ENCODE measurements at places on chromosomes 13 and 19.

- DNase-seq, result no peak
Measured at GRCh38 chr13:22077205-22077683, 406.4 kb downstream of the FGF9 start.

DNA sequence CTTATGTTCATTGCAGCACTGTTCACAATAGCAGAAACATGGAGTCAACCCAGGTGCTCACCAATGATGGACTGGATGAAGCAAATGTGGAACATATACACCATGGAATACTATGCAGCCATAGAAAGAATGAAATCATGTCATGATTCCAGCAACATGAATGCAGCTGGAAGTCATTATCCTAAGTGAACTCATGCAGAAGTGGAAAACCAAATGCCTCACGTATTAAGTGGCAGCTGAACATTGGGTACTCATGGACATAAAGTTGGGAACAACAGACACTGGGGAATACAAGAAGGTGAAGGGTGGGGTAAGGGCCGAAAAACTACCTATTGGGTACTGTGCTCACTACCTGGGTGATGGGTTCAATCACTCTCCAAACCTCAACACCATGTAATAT is 915.9 kb downstream of the UQCRFS1 start:
- DNase-seq, result no peak

GRCh38 chr13:28942906-28943305 is 122.8 kb downstream of the MTUS2 start:
- no peak for DNase-seq

DNA sequence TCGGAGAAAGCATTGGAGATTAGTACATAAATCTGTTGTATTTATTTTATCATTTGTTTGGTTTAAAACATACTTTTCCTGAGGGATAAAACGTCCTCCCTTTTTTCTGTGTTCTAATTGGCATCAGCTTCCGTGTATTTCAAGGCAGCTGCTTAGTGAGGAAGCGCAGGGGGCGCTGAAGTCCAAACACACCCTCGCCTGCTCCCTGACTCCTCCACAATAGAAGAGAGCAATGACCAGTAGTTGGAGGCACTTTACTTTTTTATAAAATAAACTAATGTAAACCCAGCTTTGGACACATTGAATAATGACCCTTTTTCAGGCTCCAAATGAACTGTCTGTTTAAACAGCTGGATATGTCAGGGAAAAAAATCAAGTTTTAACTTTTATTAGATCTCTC is 79.9 kb downstream of the RNASEH2B start:
- no peak for DNase-seq

DNA sequence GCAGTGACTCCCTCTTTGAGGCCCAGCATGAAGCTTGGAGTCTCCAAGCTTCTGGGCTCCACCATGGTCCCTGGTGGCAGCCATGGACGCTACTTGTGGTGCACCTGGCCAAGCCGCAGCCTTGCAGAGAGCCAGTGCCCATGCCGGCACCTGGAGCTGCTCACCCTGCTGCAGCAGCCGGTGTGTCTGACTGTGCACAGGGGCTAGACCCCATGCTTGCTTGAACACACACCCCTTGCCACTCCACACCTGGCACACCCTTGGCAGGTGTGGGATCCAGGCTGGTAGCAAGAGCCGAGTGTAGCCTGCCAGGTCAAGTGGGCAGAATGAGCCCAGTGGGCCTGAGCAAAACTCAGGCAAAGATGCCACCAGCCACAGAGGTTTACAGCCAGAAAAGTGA is 18.6 kb upstream of the MLLT1 start:
- DNase-seq, result no peak

DNA sequence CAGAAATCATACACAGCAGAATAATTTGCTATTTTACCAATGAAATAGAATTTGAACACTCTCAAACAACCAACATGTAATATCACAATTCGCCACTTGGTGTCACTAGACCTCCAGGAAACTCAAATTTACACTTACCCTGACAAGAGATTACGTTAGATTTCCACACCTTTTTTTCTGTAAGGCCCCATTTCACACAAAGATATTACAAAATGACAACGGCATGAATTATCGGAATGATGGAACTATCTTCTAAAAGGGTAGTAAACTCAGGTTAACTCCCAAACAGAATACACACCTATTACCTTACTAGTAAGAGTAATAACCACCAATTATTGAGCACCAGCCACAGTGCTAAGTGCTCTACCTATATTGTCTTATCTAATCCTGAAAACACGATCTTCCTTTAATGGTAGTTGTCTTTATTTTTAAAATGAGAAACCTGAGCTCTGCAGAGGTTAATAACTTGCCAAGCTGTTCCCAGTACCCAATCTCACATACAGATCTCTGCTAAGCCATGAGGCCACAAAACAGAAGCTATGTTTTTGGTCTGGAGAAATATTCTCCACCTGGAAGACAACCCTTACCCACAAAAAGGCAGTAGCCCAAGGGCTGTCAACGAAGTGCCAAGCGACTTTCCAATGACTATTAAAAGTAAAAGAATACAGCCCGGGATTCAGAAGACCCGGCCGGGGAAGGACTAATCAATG is 152.4 kb downstream of the DCLK1 start:
- DNase-seq, result no peak

DNA sequence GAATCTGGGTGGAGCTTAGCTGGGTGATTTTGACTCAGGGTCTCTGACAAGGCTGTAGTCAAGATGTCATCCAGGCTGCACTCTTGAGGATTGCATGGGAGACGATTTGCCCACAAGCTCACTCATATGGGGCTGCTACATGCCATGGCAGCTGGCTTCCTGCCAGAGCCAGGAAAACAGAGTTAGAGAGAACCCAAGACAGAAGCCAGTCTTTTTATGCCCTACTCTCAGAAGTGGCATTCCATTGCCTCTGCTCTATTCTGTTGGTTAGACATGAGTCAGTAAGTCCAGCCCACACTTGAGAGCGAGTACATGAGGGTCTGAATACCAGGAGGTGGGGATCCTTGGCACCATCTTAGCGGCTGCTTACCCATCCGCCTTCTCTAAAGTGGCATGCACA is 9.5 kb downstream of the POLR1D start:
- DNase-seq, result no peak

- DNase-seq, result no peak
Measured at GRCh38 chr13:108786456-108787200, 157.2 kb downstream of the MYO16 start.

DNA sequence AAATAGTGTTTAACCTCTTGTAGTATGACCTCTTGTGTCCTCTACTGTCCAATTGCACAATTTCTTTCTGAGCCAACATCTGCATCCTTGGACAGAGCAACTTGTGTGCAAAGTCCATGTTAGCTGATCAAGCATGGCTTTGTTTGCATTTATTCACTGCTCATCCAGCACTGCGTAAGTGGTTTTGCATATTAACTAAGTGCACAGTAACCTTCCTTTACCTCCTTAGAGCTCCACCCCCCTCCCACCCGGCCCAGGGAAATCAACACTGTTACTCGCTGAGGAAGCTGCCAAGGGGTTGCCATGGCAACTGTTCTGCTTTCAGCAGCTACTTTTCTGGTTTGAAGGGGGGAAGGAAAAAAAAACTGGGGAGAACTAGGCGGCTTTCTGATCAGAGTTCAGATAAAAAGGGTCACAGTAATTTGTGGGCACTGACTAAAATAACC is 153.5 kb upstream of the KLF12 start:
- DNase-seq, result peak; percentile 67

GRCh38 chr13:45718992-45719391 is 16.9 kb downstream of the CBY2 start:
- no peak for DNase-seq

DNA sequence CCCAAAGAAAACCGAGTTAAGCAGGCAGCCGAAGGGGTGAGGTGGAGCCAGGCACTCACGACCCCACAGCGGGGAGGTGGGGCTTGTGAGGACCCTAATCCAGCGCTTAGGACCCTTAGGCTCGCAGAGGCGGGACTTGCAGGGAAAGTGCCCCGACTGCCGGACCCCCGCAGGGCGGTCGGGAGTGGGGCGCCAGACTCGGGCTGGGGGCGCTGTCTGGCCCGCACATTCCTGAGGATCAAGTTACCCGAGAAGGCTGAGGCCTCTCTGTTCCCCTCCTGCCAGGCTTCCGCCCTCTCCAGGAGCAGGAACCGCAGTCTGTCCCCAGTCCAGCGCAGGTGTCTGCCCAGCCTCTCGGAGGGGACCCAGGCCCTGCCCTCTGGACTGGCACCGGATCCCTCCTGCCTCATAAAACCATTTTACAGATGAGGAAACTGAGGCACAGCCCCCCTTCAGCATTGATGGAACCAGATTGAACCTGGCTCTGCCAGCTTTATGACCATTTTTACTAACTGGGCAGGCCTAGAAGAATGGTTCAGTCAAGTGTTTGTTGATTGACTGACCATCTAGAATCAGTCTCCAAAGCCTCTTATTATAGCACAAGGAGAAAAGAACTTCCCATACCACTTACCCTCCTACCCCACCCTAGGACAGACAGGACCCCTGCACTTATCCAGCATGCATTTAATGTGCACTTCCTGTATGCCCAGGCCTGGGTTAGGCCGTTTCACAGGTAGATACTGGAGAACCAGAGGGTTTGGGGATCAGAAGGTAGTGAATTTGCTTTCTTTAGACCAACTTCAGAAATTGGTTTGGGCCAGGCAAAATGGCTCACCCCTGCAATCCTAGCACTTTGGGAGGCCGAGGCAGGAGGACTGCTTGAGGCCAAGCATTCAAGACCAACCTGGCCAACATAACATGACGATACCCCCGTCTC is 6.7 kb upstream of the JUND start:
- DNase-seq, result no peak

- no peak for DNase-seq
Measured at GRCh38 chr19:13404236-13404635, 102.0 kb downstream of the CACNA1A start.

GRCh38 chr19:40449506-40449905 is 5.4 kb upstream of the SERTAD3 start:
- no peak for DNase-seq

DNA sequence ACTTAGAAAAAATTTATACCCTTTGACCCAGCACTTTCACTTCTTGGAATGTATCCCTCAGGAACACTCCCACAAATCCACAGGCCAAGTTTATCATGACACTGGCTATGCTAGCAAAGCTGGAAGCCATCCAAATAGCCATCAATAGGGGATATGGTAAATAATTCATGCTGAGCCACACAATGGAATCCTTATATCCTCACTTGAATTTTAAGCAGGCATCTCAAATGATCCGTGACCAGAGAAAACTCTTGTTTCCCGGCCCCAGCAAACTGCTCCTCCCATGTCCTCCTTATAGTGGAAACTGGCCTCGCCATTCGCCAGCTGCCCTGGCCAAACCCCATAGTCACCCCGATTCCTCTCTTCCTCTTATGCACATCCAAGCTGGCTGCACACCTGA is 37.6 kb downstream of the GRIK5 start:
- DNase-seq, result no peak

- DNase-seq, result no peak
Measured at GRCh38 chr19:18014197-18014596, 6.2 kb downstream of the ARRDC2 start.

- no peak for DNase-seq
Measured at GRCh38 chr13:30338331-30338851, 31.0 kb upstream of the KATNAL1 start.

DNA sequence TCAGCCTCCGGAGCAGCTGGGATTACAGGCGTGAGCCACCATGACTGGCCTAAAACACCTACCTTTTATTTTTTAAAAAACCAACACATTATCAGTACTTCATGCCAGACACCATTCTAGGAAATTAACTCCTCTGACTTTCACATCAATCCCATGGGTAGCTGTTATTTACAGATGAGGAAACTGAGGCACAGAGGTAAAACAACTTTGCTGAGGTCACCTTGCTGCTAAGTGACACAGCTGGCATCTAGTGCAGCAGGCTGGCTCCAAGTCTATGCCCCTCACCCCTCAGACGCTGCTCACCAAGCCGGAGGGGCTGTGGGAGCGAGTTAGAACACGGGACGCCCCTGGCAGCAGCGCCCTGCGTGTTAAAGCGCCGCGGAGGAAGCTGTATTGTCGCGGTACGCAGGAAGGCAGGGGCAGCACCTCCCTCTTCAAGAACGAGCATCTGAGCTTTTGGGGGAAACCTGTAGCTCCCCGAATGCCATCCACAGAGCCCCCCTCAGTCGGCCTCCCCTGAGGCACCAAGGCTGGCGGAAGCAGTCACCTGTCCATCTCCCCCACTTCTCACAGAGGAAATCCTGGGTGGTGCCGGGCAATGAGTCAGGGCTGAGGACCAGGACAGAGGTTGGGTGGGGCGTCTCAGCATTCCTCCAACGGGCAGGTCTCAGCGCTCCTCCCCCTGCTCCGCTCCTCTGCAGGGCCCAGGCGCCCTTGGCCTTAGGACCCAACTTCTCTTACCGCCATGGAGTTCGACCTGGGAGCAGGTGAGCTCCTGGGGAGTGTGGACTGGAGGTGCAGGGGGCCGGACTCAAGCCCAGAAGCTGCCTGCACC is at the start of gene C19orf33:
C19orf33 (plus strand) TSS at position 735 of the 835 bp plus-strand sequence; CDS start at position 746, 11 bp downstream.
- DNase-seq, result no peak

DNA sequence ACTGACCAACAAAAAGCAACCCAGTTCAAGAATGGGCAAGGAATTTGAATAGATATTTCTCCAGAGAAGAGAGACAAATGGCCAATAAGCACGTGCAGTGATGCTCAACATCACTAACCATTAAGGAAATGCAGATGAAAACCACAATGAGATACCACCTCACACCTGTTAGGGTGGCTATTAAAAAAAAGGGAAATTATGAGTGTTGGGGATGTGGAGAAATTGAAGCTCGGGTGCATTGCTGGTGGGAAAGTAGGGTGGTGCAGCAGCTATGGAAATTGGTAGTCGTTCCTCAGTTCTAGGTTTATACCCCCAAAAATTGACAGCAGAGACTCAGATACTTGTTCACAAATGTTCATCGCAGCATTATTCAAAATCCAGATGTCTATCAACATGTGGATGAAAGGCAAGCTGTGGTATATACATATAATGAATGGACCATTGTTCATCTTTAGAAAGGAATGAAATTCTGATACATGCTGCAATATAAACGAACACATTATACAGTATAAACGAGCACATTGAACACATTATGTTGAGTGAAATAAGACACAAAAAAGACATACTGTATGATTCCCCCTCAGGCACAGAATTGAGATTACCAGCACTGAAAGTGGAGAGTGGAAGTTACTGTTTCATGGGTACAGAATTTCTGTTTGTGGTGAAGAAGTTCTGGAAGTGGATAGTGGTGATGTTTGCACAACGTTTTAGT is 927 bp downstream of the CHAMP1 start:
- no peak for DNase-seq

- DNase-seq, result no peak
Measured at GRCh38 chr13:21242236-21242635, 65.8 kb downstream of the MRPL57 start.

DNA sequence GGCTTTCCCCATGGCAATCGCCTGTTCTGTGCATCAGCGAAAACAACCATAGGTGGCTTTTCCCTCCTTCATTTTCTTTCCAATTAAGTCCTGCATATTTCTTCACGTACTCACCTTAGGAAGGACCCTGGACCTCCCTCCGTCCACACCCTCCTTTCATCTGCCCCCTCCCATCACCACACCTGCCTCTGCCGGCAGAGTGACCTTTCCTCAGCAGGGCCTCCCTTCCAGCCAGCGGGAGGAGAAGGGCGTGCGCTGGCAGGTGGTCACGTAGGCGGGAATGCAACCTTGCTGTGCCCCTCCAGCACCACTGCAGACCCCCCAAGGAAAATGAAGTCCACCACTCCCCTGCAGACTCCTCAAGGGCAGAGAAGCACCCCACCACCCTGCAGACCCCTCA is 61.1 kb downstream of the GSX1 start:
- no peak for DNase-seq
